ENCODE measurements at places on chromosomes 12 and 14. TPM values are rescaled to one million over a fixed set of nuclear protein-coding genes. Genes with fewer than 3 reads are reported as not detected.

TBX5 gene
- total RNA-seq, result 2.0 TPM

NKX2-1 gene
- total RNA-seq, result not detected

SYNDIG1L gene
- not detected for total RNA-seq

BHLHE41 gene
- 21.8 TPM for total RNA-seq

ASB8 gene
- total RNA-seq, result 26.2 TPM

KRT73 gene
- total RNA-seq, result not detected

CHFR gene
- total RNA-seq, result 25.5 TPM

MIP gene
- not detected for total RNA-seq

OTOGL gene
- 0.19 TPM for total RNA-seq

NUP107 gene
- 41.0 TPM for total RNA-seq

RERGL gene
- total RNA-seq, result 1.3 TPM

RIMBP2 gene
- not detected for total RNA-seq
